Hippocampal formation (tissue), 2 donors: ENCODE measurements at places on chromosomes 11 and 22.

GRCh38 chr11:69040051-69040450 is 8.7 kb upstream of the TPCN2 start:
- DNase-seq = no peak

- DNase-seq = no peak
Measured at GRCh38 chr11:100928426-100928825, 201.2 kb downstream of the PGR start.

DNA sequence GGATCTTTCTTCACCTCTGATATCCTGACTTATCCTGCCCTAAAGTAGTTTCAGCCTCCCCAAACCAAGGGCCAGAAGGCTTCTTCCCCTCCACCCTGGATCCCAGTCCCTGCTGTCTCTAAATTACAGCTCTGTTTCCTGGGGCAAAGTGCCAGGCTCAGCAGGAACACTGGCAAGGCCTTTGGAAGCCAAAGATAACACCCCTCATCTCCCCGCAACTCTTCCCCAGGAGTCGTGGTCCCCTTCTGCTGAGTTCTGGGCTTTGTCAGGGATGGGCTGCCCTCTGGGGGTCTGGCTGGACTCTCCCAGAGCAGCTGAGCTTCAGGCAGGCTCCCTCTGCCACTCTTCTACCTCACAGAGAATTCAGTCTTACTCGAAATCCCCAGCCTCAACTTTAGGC is 53.8 kb upstream of the AMPD3 start:
- no peak for DNase-seq

DNA sequence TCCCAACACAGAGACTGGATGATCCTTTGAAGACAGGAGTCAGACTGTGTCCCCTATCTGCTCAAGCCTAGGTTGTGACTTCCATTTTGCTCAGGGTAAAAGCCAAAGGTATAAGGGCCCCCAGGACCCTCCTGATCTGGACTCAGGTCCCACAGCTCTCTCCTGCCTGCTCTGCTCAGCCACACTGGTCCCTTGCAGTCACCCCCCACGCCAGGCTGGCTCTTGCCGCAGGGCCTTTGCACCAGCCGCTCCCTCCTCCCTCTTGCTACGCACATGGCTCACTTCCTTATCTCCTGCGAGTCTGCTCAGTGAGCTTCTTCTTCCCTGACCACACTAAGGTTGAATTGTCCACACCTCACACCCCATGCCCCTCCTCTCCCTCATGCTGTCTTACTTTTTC is 28.4 kb upstream of the CACNG2 start:
- no peak for DNase-seq

DNA sequence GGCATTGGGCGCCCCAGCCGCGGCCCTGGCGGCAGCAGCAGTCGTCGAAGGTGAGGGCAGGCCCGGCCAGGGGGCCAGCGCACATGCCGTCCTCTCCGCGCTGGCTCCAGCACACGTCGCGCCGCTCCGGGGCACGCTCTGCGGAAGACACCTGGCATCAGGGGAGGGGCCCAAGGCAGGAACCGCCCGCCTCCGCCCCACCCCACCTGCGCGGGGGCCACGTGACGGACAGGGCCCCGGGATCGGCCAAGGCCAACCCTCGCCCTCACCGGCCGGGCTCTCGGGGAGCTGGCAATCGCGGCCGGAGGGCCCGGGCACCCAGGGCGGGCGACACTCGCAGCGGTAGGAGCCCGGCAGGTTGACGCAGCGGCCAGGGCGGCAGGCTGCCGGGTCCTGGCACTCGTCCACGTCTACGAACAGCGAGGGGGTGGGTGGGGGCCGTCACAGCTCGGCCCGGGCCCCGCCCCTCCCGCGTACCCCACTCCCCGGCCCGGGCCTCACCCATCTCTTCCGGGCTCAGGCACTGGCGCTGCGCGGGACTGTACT is 14.9 kb downstream of the SCYL1 start:
- no peak for DNase-seq

DNA sequence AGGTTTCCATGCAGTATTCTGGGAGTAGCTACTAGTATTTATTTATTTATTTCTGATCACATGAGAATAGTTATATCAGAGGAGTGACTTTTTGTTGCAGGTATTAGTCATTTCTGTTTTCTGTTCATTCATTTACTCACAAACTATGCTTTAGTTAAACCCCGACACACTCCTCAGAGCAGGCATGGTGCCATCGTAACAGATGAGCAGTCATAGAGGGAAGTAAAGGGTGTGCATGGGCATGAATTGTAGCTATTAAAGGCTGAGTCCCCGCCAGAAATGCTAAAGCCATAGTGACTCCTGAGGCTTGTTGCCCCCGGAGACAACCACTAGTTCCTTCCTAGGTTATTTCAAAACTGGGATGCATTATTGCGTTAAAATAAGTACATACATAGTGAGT is 10.6 kb downstream of the JHY start:
- no peak for DNase-seq

DNA sequence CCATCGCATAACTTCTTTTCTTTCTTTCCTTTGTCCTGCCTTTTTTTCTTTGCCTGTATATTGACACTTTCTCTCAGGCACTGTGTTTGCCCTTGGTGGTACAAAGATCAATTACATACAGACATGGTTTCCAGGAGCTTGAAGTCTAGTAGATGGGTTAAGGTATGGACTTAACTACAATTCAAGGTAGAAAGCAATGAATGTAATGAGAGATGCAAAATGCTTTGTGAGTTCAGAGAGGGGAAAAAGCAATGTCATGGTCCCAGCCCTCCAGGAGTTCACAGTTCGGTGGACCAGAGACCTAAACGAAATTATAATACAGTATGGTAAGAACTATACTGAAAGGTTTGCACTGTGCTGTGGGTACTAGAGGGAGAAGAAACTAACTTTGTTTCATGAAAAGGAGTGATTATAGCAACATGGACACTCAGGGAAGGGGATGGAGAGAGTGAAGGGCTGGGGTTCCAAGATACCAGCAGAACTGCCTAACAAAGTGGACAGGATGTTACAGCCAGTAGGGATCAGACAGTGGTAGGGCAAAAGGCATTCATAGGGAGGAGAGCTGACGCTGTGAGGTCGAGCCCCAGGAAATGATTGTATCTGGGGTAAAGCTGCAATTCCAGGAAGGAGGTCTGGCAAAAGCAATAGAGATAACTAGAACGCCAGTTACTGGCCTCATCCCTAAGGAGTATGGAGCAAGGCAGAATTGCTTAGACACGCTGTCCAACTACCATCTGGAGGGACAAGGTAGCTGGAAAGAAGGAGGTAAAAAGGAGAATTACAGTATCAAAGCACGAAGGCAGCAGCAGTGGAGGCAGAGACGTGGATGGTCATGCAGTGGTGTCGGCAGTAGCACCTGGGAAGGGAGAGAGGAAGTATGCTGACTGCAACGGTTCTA is 158.3 kb upstream of the MTMR2 start:
- DNase-seq = no peak

GRCh38 chr22:24930678-24931077 is 15.8 kb downstream of the LHFPL7 start:
- DNase-seq = no peak

DNA sequence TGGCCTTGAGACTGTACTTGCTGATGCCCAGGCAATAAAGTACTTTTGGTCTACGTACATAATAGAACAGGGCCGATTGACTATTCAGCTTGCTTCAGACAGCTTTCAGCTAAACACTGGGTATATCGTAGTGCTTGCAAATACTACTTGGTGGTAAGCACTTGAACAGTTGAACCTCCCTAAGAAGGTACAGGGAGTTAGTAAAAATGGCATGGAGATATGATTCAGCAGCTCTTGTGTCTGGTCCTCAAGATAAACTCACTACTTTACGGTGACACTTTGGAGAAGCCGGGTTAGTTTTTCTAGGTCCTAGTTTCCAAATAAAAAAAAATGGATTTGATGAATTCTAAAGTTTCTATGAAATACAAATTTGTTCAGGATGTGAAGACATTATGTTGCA is 7.3 kb downstream of the CCDC117 start:
- DNase-seq = no peak

GRCh38 chr11:74840486-74840885 is 91.8 kb downstream of the RNF169 start:
- DNase-seq = no peak

GRCh38 chr22:20268279-20269012 is at the start of gene RTN4R:
RTN4R (minus strand) TSS chr22:20268318; CDS start chr22:20268092, 226 bp downstream.
- DNase-seq = peak; percentile 37

- no peak for DNase-seq
Measured at GRCh38 chr11:83394331-83394730, 108.2 kb upstream of the CCDC90B start.
